Hematopoietic multipotent progenitor cell treated with erythropoietin and hydrocortisone succinate and interleukin-3 and kit ligand, for 4 days (in vitro differentiated cells): ENCODE measurements at places on chromosomes 7 and 10.

GRCh38 chr10:63718006-63718405 is 196.8 kb downstream of the REEP3 start:
- DNase-seq: no peak

GRCh38 chr7:140389445-140389844 is 8.9 kb downstream of the SLC37A3 start:
- no peak for DNase-seq

DNA sequence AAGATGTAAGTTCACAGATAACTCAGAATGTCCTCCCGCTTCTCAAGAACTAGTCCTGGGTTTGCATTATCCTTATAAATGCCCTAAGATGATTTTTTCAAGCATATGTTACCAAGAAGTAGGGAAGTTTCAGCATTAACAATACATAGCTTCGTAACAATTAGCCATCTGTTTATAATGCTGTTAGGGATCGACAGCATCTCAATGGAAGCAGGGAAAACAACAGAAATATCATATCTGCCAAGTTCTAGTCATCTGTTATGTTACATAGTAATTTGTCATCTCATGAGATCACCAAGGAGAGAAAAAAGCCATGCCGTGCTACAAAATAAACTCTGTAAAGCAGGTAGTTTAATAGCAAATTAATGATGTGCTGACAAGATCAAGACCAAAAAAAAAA is 731.5 kb upstream of the C7orf33 start:
- no peak for DNase-seq

GRCh38 chr10:29610876-29611647 is 23.7 kb downstream of the SVIL start:
- no peak for DNase-seq

- no peak for DNase-seq
Measured at GRCh38 chr7:71485586-71485985, 353.6 kb downstream of the GALNT17 start.

DNA sequence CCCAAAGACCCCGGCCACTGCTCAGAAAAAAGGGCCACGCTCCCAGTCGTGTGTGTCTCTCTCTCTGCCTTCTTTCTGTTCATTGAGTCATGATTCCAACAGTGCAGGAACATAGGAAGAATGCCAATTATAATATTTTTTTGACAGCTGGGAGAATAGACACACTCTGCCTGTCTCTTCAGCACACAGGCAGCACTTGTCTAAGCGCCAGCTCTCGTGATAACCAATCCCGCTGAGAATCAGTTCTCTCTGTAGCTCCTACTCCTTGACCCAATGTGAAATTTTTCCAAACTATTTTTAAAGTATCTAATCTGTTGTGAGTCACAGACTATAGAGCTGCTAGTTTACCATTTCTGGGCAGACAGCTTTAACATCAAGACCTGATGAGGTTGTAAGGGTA is 145.7 kb upstream of the RHEB start:
- DNase-seq: no peak

- peak; percentile 17 for DNase-seq
Measured at GRCh38 chr10:115093286-115093775, at the start of gene ATRNL1. Gene ATRNL1, plus strand, starts transcription at chr10:115093365. Its CDS starts 386 bp downstream, at chr10:115093751.

GRCh38 chr7:94949532-94949931 is 42.1 kb downstream of the PPP1R9A start:
- DNase-seq: no peak
